ENCODE measurements at places on chromosomes 7 and 10. TPM values are rescaled to one million over a fixed set of nuclear protein-coding genes. Genes with fewer than 3 reads are reported as not detected.

DNA sequence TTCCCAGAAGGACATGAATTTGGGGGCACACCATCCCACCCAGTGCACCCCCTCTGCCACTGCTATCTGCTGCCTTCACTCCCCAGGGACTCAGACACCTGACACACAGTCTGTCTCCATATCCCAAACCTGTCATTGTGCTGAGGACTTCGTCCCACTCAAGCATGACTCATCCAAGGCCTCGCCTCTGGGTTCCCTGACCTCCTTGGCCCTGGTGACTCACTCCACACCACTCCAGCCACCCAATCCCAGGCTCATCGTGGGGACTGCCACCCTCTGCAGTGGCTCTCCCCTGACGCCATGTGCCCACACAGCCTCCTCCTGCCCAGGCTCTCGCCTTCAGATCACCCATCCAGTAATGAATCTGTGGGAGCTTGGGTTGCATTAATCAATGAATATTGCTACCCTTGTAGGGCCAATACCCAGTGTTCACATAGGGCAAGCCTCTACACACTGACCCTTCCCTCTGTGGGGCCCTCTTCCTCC, 6.6 kb upstream of the INSIG1 start:
- peak; percentile 79 for DNase-seq

The CNTNAP2 gene
- polyA plus RNA-seq: not detected

The OPN1SW gene
- polyA plus RNA-seq: 2.2 TPM

GRCh38 chr10:80530816-80531215, 6.9 kb upstream of the SH2D4B start:
- no peak for DNase-seq

DNA sequence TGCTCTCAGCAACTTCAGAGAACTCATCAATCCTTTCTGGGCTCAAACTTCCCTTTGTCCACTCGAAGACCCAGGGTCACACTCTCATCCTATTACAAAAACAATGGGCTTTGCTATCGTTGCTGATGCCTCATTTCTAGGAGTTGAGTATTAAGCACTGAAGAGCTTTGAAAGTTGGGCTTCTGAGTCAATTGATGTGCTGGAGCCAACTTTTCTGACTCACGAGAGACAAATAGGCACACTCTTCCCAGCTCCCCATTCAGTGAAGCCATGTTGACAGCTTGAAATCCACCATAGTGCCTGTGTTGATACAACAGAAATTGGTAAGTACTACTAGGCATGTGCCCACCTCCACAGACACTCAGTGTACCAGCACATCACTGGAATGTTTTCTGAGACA, 97.5 kb upstream of the PRSS58 start:
- DNase-seq: peak; percentile 86

GRCh38 chr10:111335826-111336225, 259.0 kb downstream of the ADRA2A start:
- DNase-seq: no peak

The ANKRD61 gene
- 0.24 TPM for polyA plus RNA-seq

The OR2A5 gene
- polyA plus RNA-seq: not detected

DNA sequence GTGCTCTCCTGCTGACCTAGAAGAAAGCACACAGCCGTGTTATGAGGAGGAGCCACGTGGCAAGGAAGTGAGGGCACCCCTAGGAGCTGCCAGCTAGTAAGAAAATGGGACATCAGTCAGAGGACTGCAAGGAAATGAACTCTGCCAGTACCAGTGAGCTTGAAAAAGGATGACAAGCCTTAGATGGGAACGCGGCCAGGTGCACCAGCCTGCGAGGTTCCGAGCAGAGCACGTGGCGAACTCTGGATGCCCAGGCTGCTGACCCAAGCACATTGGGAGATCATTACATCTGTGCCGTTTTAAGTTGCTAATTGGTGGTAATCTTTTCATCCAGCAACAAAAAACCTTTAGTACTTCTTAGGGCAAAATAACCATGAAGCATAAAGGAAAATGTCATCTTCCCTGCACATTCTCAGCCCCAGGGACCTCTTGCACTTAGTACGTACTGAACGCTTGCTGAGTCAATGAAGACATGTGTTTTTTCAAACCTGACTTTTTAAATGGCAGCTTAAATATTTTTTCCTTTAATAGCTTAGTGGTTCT, 69.4 kb downstream of the AMZ1 start:
- peak; percentile 86 for DNase-seq

The DOCK1 gene
- 21.2 TPM for polyA plus RNA-seq

The KCNIP2 gene
- 0.15 TPM for polyA plus RNA-seq

DNA sequence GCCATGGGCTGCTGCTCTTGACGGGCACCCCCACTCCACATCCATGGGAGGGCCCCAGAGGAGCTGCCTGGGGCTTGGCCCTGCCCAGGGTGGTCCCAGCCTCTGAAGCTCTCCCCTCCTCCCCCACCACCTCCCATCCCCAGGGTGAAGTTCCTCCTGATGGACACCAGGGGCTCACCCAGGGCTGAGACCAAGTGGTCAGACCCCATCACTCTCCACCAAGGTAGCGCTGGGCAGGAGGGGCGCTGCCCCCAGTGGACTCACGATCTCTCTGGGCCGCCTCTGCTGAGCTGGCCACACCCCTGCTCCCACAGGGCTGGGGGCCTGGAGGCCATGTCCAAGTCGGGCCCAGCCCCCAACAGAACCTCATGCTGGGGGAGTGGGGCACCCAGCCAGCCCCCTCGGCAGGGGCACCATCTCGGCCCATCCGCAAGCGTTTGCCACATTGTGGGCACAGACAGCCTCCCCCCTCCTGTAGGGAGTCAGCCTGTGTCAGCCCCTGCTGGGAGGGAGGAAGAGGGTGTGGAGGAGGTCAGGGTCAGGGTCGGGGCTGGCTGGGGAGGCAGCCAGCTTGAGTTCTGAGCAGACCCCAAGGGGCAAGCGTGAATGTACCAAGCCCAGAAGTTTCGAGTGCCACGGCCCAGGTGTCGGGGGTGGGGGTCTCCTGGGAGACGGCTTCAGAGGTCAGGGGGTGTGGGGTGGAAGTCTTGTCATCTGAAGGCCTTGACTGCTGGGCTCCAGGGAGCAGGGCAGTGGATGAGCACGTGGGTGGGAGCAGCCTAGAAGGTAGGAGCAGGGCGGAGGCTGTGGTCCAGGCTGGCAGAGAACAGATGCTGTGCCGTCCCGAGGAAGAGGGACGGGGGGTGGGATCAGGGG, 2.8 kb downstream of the UPK3B start:
- DNase-seq: peak; percentile 34

DNA sequence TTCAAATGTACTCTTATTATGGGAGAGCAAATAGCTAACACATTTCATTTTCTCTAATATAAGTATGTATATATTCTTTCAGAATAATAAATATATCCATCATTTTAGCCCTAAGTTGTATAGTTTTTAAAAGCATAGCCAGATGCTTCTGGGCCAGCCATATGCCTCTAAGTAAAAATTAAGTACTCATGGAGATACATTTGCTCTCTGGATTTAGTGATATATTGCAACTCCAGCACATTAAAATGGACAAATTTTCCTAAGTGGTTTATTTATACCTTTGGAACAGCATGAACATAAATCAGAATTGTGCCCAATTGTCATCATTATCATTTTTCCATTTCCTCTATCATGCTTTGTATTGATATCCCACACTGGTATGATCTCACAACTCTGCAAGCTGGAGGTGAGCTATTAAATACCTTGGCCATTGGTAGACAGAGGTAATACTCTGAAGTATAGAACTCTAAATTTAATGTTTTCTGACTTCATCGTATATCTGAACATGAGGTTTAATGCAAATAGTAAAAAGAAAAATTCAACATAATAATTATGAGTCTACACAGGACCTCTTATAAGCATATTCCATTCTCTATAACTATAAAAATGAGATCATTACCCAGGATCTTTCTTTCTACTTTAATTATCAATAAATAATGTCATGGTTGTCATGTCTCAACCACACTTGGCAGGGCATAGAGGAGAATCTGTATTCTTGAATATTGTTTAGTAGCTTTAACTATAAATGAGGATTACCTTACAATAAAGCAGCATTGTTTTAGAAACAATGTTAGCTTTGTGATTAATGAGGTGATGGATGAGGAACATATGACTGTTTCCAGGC, 90.8 kb downstream of the AGMO start:
- no peak for DNase-seq

DNA sequence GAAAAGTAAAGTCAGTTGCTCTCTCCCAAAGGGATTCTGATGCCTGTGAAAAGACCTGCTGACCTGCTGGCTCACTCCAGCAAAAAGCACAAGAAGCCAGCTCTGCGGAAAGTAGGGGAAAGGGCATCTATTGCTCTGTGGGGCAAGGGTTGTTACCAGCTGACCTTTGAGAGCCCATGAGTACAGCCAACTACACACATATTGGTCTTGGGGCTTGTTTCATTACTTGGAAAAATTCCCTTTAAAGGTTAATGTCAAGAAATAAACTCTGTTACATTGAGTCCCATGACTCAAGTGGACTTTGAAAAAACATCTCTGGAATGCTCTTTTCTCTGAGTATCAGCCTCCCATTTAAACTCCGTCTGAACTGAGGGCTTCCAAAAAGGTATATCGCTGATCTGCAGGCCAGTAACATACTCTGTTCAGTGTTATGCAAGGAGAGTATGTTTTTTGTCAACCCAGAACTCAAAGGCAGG, 53.2 kb downstream of the PANK1 start:
- DNase-seq: no peak

The TRIM50 gene
- not detected for polyA plus RNA-seq

- no peak for DNase-seq
These were observed 201.2 kb upstream of the MDFIC start for GRCh38 chr7:114720725-114721124.

The ACSM6 gene
- not detected for polyA plus RNA-seq

Measured in GM23248 (cell line).